ENCODE measurements at places on chromosomes 1 and 21.

DNA sequence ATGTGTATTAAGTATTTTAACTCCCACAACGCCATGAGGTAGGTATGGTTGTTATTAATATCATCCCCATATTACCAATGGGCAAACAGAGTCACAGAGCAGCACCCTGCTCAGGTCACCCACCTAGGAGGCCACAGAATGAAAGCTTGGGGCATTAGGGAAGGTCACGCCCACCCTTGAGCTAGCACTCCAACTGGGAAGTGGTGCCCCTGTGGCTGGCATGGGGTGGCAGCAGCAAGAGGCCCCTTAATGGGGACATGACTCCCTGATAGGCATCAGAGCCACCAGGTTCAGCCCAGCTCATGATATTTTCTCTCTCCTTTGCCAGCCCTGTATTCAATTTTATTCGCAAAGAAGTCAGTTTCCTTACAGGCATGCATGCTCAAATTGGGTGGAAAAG lies 90.6 kb downstream of the DMRTB1 start:
- DNase-seq: no peak

DNA sequence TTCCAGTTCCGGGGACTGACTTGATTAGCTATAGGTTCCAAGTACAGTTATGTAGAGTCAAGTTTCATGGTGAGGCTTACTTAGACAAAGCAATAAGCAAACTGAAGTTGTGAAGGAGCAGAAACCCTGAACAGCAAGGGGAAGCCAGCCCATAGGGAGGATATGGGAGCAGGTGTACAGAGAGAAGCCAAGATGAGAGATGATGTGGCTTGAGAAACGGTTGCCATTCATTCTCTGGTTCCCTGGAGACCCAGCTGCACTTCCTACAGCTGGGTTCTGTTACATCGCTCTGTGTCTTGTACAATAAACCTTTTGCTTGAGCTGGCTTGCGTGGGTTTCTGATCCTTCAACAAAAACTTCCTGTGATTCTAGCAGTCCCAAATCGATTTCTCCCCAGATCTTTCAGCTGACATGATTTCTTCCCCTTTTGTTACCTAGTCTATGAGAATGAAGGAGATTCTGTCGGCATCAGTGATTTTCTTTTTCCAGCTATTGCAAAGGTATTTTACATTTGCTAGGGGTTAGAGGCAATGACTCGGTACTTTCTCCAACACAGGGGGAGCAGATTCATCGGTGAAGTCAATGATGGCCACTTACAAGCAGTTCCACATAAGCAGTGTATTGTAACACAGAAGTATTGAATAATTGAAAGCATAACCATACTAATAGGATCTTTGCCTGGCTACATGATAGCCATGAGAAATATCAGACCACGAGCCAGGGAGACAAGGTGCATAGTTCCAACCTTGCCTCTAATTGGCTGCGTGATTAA lies 67.3 kb downstream of the URB2 start:
- no peak for DNase-seq

DNA sequence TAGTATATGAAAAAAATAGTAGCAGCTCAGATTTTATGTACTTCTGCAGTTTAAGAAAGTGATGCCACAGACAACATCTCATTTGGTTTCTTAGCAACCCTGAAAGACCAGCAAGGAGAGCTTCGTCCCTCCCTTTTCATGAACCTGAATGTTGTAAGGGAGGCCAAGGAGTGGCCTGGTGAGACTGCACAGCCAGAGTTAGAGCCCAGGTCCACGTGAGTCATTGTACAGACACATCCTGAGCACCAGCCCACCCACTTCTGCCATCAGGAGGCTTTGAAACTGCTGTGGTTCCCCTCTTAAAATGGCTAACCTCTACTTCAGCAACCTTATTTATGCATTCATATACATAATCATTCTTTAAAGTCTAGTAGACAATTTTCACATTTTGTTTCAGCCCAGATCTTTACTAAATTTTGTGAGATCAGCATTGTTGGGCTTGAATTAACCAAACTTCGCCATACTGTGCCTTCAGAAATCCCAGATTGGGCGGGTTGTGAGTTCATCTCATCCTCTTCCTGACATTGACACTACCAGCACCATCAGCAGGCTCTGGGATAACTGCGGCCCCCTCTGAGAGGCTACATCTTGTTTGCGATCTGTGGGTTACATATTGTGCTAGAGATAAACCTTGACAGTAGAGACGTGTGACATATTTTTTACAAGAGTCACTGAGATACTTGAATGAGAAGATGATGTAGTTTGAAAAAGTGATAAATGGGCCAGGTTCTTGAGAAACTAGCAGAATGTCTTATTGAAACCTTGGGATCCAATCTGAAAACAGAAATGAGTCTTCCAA lies 106.7 kb downstream of the CAMTA1 start:
- DNase-seq: no peak

- peak; percentile 66 for DNase-seq
These were observed 60.0 kb upstream of the ATP5PO start for GRCh38 chr21:33975548-33976081.

DNA sequence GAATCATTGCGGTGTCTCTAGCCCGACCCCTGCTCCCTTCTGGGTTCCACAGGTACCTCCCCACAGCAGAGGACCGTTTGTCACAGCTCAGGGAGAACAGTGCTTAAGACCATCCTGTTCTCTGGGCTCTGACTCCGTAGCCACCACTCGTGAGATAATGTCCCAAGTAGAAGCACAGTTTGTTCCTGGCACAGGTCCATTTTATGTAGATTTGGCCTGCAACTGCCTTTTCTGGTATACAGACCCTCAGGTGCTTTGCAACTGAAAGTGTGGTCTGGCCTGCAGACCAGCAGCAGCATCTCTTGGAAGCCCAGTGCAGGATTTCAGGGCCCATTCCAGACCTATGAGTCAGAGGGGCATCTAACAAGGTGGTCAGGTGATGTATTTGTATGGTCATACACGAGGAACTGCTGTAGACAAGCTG lies 28.4 kb upstream of the TMEM125 start:
- DNase-seq: no peak

DNA sequence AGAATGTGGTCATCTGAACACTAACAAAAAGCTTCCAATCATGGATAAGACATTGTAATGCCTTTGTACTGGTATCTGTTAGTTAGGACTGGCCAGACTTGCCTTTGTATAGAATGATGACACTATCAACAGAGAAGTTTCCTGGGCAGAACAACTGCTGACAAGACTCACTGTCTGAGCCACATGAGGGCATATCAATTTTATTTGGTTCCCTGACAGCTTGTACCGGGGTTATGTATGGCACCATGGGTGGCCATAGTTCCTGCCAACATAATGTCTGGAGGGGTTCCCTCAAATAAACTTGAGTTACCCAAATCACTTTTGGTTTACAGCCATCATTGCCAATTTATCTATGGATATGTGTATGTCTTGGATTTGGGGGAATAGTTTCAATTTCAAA lies 13.6 kb upstream of the H3-3A start:
- no peak for DNase-seq

DNA sequence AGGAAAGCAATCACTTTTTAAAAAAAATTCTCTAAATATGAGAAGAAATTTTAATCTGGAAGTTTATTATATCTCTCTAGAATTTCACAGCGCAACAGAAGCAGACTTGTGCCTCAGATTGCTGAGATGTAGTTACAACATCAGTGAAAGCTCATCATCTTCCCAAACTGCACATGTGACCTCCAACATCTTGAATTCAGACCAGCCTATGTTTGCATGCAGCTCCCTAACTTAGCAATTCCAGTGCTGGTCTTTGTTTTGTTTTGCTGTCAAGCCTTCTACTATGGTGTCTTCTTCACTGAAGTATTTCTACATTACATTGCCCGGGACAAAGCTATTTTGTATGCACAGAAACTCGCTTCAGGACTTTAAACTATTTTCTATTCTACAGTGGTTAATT lies 684.8 kb upstream of the PTBP2 start:
- no peak for DNase-seq

GRCh38 chr1:8643542-8644536 lies 173.6 kb downstream of the RERE start:
- no peak for DNase-seq

DNA sequence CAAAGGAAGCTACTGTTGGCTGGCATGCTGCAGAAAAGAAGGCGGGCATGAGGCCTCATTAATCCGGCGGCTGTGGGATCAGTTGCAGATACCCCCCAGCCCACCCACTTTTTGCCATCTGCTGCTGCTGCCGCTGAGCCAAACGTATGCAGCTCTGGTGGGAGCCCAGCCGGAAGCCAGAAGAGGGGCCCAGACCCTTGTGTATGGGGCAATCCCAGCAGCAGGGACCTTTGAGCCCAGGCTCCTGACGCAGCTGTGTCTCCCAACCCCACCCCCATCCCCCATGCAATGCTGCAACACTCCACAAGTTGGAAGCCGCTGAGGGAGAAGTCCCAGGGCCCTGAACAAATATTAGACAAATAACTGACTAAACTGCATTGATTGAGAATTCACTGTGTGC lies 106.0 kb downstream of the ELAVL4 start:
- no peak for DNase-seq

- no peak for DNase-seq
These were observed 28.2 kb downstream of the RNF220 start for GRCh38 chr1:44433209-44433608.

DNA sequence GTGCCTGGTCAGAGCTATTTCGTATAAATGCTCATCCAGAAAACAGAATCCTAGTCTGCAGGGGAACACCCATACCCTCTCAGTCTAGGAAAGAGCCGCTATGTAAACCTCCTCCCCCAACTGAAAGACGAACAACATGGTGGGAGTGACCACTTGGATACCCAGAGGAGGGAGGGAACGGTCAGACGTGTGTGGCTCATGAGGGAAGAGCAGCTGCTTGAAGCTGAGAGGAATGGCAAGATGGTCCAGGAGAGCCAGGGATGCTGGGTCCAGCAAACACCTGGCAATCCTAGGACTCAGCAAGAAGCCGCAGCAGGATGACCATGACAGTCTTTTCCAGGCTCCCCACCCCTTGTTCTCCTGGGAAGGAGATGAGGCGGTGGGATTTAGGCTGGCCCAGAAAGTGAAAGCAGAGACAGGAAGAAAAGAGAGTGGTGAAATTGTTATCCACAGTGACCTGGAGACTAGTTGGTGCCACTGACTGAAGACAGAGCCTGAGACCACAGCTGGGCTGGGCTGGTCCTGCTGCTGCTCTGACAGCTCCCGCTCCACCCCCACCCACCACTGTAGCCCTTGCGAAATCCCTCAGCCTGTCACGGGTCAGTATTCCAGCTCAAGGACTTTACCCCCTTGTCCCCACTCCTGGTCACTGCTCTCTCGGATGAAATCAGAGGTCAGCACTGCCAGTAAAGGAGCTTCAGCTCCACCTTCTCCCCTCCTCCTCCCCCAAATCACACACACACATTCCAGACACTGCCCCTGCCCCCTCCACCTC lies 3.6 kb downstream of the CERS2 start:
- DNase-seq: no peak

DNA sequence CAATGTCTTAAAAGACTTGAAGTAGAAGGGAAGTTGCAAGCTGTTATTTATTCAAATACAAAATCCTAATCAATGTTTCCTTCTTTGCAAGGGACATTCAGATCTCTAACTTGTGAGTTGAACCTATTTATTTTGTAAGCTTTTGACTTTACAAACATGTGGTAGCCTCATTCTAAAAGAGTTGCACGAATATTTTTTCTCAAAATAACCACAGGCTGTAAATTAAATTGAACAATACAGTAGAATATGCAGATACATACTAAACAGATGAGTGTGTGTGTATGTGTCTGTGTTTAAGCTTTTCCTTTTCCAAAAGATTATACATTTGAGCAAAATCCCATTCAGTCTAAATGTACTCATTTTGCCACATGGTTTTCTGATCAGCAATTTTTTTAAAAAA lies 4.8 kb upstream of the DYNLT5 start:
- no peak for DNase-seq

DNA sequence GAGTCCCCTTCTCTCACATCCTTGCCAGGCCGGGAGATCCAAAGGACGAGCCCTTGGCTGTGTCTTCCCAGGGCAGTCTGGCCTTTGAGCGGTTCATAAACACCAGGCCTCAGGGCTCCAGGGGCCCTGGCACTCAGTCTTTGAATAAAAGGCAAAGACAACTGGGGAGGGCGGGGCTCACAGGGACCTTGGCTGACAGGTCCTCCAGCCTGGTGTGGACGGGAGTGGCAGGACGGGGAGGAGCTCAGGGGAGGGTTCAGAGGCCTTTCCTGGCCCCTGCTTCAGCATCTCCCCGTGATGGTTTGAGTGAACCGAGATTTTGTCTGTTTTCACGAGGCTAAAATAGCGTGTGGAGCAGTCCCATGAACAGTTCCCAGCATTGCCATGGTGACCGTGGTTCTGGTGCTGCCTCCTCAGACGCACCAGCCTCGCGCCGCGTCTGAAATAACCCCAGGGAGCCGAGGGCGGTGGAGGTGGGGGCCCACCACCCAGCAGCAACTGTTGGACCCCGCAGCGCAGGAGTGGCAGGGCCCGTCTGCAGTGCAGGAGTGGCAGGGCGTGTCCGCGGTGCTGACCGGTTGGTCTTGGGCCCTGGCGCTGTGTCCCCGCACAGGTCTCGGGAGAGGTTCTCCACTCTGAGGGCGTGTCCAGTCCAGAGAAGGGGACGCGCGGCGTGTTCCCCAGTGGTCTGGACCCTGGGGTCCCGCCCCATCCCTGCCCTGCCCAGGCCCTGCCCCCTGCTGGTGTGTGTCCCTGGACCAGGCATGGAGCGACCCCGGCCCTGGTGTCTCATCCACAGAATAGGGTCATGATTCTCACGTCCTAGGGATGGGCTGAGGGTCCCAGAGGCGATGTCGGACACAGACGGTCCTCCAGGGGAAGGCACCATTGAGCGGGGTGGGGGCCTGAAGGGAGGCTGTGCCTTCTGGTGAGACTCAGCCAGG lies 7.1 kb upstream of the PRKCZ start:
- DNase-seq: no peak

DNA sequence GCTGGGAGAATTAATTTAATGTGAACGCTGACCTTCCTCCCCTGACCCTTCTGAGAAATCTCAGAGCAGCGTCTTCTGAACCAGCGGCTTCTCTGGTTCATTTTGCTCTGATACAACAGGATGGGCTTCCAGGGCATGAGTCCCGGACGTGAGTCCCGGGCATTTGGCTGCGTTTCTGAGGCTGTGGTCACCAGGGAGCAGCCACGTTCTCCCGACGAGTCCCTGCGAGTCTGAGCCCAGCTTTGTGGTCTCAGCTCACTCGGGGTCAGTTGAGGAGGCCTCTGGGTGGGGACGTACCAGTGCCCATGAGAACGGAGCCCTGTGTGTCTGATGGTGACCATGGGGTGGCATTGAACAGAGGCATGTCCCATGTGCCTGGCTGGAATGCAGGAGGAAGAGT lies 17.7 kb upstream of the OBSCN start:
- no peak for DNase-seq

DNA sequence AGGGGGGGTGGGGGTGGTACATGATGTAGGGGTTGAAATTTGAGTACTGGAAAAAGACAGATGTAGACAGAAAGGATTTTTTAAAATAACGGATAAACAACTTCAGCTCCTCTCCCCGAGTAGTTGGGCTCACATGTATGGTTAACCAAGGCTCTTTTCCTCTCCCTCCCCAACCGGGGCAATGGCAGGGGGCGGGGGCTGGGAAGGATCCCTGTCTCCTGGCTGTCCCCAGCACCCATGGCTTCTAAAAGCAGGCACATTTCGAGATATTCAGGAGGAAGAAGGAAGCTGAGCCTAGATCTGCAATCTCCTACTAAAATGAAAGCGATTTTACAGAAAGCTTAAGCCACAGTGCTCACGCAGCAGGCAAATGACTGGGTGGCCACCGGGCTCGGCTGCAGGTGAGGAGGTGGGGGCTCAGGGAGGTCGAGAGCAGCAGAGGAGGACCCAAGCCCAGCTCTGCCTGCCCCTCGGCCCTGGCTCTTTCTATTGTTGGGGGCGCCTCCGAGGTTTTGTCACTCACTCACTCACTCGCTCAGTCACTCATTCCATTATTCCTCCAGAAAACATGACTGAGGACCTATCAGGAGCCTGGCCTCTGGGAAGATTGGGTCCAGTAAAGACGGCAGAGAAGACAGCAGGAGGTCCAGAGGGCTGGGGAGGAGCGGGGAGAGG lies 573.3 kb downstream of the PTPRU start:
- DNase-seq: no peak

Data from epithelial cell of prostate (primary cell).